T1000 (cell line): ENCODE measurements at places on chromosomes 1 and 21.

- DNase-seq: no peak
Observed at GRCh38 chr1:110239441-110240430, 29.6 kb downstream of the KCNC4 start.

GRCh38 chr1:201889090-201889968 lies 631 bp downstream of the SHISA4 start:
- DNase-seq: no peak

- DNase-seq: no peak
Observed at GRCh38 chr1:218371927-218372672, 27.0 kb downstream of the TGFB2 start.

GRCh38 chr1:21537932-21538630 lies 28.9 kb downstream of the ALPL start:
- DNase-seq: no peak

DNA sequence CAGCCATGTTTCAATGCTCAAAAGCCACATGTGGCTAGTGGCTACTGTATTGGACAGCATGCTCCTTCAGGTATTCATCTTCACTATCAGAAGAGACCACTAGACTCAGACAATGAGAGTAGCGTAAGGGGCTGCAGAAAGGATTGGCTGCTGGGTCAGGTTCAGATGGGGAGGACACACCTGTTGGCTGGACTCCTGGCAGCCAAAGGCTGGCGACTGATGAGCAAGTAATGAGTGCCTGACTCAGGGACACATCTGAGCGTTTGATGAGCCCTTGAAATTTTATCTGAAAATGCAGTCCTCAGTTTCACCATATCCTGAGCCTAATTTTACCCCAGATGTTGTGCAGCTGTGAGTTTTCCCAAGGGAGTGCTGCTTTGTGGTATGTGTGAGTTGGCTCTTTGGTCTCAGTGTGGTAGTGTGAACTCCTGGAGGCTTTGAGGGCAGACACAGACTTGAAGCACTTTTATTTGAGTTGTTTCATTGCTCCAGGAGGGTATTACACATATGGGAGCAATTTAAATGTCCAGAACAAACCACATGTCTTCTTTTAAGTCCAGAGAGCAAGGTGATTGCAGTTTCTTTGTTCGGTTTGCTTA lies 9.6 kb downstream of the ST6GALNAC3 start:
- no peak for DNase-seq

DNA sequence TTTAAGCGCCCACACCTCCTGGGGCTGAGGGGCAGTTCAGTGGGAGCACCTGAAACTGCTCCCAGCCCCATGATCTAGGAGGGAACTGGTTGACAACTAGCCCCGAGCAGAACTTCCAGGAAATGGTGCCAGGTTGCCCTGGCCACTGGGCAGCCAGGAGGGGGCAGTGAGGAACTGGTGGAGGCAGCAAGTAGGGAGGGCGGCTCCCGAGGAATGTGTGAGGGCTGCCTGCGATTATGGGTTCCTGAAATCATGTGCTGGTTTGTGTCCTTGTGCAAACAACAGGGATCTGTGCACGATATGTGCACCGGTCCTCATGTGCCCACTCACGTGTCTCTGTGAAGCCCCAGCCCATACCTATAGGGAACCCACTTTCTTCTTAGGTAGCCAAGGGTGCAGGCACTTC lies 9.9 kb downstream of the GPR3 start:
- DNase-seq: peak; percentile 9

DNA sequence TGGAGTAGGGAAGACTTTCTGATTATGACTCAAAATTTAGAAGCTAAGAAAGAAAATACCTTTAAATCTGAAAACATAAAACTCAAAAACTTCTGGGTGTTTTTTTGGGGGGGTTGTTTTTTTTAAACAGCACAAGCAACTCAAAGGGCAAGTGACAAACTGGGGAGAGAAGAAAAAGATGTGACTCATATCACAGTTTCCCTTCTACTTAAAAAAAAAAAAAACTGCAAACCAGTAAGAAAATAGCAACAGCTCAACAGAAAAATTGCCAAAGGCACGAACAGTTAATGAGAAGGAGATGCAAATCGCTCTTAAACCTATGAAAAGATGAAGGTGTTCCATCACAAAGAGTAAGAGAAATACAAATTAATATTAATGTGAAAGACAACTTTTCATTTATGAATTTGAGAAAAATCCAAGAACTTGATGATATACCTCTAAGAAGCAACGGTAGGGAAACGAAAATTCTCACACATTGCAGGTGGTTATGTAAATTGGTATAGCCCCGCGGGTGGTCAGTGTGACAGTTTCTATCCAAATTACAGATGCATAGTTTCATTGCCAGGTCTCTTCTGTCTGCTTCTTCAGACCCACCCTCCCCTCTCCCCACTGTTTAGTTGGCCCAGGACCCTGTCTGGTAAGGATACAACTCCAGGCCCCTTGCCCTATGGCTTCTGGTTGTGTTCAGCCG lies 9.0 kb downstream of the IFNAR2 start:
- DNase-seq: no peak

DNA sequence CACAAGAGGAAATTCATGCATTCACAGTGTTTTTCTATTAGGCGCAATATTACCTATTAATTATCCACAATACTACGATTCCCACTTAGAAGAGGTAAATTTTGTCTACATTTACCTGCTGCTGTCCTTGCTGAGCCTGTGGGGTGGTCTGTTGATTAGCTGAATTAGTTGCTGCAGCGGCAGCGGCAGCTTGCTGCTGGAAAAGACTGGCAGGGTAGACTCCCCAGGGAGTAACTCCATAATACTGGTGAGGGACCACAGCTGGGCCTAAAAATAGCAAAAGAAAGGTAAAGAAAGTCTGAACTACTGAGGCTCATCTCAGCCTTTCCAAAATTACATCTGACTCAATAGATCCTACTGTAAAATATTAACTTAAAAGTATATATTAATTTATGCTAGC lies 66.0 kb upstream of the SDC3 start:
- DNase-seq: no peak

GRCh38 chr21:36741506-36741905 lies 42.6 kb downstream of the SIM2 start:
- no peak for DNase-seq

DNA sequence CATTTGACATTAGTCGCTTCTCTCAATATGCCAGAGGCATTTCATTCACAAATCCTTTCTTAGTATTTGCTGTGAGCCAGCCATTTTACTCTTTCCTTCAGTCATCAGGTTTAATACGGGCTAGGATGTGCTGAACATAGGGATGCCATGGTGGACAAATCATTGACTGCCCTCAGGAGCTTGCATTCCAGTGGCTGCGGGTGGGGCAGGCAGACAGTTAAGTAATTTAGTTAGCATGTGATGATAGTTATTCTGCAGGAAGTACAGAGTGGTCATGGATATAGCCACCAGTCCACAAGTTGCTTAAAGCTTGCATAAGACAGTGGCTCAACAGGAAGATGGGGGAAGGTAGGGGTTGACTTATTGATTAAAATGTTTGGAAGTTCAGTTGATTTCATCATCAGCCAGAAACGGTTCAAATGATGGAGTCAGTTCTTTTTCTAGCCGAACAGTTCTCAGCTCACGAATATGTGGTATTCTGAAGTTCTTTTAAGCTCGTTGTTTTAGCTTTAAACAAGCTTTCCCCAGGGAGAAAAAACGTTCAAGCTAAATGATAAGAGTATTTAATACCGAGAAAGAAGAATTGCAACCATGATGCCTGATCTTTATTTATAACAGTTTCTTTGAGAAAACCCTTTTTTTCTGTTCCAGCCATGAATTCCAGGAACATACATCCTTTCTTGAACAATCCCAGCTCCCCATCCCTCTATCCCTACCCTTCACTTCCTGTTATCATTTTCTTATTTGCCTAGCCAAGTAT lies 1.4 kb downstream of the SLC22A15 start:
- peak; percentile 7 for DNase-seq

GRCh38 chr1:204384636-204385352 lies 25.1 kb upstream of the PLEKHA6 start:
- DNase-seq: peak; percentile 50

GRCh38 chr1:234918181-234918841 lies 210.3 kb downstream of the TOMM20 start:
- DNase-seq: no peak

DNA sequence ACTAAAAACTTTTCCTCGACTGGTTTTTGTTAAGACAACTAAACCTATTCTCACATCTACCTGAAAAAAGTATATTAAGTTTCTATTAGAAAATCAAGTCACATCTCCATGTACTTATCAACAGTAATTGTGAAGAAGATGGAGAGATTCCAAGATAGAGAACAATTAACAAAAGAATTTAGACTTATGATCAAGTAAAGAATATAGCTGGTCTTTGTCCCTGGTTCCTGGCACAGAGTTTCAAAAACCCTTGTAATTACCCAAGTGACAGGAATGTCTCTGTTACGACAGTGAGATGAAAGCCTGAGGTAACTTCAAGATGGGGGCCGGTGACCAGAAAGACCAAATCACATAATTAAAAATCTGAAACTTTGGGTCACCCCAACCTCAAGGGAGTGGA lies 91.6 kb downstream of the ASH1L start:
- DNase-seq: no peak

DNA sequence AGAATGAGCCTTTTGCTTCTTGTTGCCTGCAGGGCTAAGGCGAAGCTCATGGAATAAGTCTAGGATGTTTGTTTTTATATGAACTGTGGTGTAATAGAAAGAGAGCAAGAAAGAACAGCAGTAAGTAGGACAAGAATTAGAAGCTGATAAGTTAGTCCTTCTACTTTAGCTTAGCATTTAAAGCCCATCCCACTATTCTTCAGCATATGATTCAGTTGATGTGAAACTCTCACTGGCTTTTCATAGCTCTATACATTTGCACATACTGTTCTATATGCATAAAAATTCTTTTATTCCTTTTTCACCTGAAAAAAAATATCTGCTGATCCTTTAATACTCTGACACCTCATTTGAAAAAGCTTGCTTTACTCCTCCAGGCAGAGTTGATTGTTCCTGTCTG lies 712.0 kb downstream of the USP25 start:
- DNase-seq: no peak

GRCh38 chr21:43287111-43287760 lies 118.4 kb downstream of the CRYAA start:
- no peak for DNase-seq

DNA sequence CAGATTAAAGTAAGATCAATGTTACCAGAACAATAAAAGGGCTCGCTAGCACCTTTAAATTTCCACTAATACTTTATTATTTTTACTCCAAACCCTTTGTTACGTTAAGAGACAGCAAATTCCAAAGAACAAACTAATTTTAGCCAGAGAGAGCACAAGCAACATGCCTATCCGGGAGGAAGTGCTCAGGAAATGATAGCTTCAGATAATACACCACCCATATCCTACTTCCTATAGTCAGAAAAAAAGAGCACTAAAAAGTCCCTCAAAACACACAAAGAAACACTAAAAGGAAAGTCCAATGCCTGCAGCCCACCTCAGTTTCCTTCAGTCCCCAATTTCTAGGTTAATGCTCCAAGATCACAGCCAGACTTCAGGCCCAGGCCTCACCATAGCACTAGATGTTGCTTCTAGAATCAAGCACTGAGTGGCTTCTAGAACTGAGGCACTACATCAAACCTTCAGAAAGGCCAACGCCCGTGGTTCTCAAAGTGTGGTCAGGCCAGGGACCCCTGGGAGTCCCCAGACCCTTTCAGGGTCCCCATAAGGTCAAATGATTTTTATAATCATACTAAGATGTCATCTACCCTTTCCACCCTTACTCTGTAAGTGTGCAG lies 142.6 kb downstream of the PSMG1 start:
- DNase-seq: no peak

DNA sequence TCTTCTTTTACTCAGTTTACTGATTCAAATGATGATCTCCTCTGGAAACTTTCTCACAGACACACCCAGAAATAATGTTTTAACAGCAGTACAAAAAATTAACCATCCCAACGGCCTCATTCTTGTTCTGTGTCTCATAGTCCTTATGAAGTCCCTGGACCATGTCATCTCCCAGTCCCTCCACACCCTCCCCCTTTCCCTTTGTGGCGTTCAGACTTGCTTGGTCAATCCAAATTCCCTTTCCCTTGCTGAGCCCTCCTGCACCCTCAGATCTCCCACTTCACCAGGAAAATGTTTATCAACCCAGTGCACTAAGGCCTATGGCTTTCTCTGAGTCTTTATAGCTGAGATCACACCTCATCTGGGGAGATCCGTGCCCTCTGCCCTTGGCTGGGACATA lies 85.9 kb downstream of the CENPF start:
- no peak for DNase-seq

DNA sequence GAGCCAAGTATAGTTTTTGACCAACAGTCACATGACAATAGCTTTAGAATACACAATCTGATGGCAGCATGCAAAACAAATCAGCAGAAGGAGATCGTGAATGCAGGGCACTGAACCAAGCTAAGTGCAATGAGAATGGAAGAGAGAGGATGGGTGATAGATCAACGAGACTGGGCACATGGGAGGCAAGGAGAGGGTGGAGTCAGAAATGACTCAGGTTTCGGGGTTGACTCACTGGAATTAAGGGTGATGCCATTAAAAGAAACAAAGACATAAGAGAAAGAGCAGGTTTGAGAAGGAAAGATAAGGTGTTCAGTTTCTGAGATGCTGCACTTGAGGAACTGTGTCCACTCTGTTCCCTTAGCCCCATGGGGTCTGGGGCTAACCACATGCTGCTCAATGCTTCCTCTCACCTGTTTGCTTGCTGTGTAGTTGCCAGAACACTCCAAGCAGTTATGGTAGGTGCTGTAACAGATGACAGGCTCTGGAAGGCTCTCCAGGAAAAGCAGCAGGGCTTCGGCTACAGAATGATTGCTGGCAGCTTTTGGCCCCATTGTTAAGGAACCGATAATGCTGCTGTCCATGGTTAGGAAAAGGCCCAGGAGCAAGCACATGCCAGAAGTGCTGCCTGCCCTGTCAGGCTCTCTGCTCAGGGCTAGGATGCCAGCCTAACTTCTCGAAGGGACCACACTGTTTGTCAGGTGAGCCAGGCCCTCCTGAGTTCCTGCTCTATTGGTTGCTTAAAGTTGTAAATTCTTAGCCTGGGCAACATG lies 6.1 kb upstream of the MTF1 start:
- no peak for DNase-seq

DNA sequence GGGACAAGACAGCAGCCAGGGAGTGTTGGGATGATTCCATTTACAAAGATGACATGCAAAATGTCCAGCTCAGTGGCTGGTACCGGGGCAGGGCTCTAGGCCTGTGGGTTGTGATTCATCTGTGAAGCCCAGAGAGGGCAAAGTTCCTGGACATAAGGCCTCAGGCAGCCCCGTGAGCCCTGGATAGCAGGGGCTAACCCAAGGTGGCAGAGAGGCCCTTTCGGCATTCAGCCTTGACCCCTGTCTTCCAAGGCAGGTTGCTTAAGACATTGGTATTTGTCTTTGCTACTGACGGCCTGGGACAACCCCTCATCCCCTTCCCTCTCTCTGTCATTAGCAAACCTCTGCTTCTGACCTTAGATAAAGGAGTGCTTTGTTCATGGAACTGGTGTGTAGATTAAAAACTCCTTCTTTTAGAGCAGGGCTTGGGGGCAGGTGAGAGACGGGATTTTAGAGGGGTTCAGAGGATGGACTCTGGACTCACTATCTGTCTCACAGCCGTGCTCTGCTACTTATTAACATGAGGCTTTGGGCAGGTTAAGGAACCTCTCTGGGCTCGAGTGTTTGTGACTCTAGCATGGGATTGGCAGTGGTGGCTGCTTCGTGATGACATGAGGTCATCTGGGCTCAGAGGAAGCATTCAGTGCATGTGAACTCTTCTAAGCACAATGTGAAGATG lies 36.3 kb downstream of the TMEM51 start:
- DNase-seq: no peak

GRCh38 chr1:186113461-186113860 lies 261.6 kb downstream of the TPR start:
- no peak for DNase-seq
